Hematopoietic multipotent progenitor cell treated with erythropoietin and hydrocortisone succinate and interleukin-3 and kit ligand, for 17 days (in vitro differentiated cells): ENCODE measurements at places on chromosomes 13 and 19.
A peak's percentile ranks its signal among the peaks of the same experiment; 100 is the strongest.

- DNase-seq: no peak
Measured at GRCh38 chr19:49064768-49065611, at the start of gene NTF4. NTF4 (minus strand) TSS chr19:49064818; CDS start chr19:49061997, 2,821 bp downstream.

DNA sequence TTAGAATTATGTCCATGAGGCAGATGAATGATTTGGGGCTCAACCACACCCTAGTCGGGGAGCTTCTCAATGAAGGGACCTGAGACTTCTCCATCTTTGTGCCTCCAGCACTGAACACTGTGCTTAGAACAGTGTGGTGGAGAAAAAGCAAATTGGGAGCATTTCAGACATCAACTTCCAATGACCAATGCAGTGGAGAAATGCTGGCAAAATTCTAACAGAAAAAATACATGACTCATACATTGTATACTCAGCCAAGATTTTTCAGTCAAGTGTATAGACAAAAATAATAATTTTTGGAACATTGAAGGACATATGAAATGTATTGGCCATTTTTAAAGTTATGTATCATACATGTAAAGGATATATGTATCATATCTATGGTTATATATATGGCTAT, 134.7 kb downstream of the FGF14 start:
- no peak for DNase-seq

DNA sequence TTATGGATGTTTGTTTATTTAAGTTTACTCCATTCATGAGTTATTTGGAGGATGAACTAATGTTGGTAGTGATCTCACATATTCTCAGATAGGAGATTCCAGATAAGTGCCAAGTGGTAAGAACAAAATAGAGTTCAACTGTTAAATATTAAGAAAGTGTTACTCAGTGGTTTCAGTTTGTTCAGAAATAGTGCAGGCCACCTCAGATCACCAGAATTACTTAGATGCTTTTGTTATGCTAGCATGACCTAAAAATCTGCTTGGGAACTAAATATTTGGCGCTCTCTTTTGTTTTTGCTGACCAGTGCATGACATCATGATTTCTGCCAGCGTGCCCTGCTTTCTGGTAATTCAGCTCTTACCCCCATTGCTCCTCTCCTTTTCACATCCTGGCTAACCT, 15.6 kb downstream of the CLDN10 start:
- no peak for DNase-seq

DNA sequence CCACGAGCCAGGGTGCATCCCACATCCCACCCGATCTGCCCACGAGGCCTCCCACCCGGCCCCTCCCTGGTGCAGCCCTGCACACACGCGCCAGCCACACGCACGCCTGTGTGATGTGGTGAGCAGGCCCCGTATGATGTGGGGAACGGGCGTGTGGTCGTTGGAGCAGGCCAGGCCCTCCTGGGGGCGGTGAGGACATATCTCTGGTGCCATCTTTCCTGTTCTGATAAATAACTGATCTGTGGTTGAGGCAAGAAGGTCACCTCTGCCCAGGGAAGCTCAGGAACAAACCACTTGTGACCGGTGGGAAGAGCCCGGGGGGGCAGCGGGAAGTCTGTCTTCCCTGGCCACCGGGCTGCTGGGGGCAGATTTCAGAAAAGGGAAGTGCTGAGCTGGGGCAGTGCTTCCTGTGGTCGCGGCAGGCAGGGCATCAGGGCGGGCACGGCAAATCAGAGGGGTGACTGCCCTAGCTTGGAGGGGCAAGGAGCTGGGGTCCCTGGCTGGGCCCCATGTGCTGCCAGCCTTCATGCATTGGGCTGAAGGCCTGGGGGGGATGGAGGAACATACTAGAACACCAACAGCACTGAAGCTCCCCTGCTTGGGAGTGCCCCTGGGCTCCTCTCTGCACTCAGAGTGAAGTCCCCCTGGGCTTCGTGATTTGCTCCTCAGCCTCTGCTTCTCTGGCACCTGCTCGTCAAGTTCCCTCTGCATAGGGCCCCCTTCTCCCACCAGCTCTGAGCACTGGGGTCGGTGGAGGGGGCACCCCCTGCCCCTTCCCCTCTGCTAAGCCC, 35.2 kb upstream of the SLC7A10 start:
- no peak for DNase-seq

DNA sequence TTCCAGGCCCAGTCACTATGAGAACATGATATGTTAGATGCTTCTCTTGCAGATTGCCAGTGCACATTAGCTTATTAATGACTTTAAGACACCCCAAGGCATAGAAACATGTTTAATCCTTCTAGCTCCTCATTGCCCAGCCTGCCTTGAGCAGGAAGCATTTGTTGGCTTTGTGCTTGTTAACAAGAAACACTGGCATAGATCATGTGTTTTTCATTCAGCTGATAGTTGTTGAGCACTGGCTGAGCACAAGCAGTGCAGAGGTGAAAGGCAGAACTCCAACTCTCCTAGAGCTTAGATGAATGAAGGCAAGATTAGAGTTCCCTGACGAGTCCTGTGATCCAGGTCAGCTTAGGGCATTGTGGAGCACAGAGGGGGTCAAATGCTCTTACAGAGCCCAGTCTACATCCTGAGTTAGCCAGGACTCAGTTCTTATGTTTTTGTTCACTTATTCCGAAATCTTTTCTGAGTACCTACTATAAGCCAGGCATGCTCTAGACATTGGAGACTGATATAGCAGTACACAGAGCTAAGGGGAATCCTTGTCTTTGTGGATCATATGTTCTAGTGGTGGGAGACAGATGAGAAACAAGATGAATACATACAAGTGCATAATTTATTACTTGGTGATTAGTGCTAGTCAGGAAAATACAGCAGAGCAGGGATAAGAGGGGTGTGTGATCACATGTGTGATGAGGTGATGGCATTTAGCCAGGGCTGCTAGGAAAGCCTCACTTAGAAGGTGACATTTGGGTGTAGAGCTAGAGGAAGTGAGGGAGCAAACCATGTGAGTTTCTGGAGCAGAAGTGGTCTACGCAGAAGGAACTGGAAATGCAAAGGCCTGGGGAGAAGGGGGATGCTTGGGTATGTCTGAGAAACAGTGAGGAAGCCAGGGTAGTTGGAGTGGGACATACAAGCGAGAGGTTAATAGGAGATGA, 101.2 kb downstream of the WASF3 start:
- no peak for DNase-seq

- no peak for DNase-seq
Measured at GRCh38 chr13:45833242-45833641, 18.3 kb downstream of the SIAH3 start.

- DNase-seq: no peak
Measured at GRCh38 chr13:41049480-41050440, 11.5 kb upstream of the WBP4 start.

- peak; percentile 58 for DNase-seq
Measured at GRCh38 chr19:4523306-4524110, 5.2 kb upstream of the PLIN4 start.

DNA sequence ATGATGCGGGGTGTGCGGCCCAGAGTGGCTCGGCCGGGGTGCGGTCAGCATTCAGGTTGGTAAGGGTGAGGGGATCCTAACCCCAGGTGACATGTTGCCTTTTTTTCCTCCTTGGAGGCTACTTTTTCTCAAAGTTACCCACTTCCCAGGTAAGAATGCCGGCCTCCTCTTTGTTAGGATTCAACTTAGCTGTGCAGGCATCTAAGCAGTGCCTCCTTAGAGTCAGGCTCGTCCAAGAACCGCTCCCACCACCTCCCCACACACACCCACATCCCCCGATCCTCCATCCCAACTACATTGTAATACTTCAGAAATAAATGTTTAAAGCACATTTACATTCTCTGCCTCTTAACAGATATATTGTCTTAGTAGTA, 733 bp upstream of the ENOX1 start:
- no peak for DNase-seq

- DNase-seq: no peak
Measured at GRCh38 chr13:66322936-66323335, 907.2 kb downstream of the PCDH9 start.

GRCh38 chr19:11578258-11579142, 1.1 kb upstream of the ACP5 start:
- DNase-seq: peak; percentile 34

- no peak for DNase-seq
Measured at GRCh38 chr19:23762884-23763711, 4.4 kb upstream of the ZNF681 start.

- DNase-seq: peak; percentile 79
Measured at GRCh38 chr19:39502640-39503417, 4.1 kb downstream of the DLL3 start.

- DNase-seq: peak; percentile 36
Measured at GRCh38 chr13:75326173-75327134, 155.5 kb downstream of the TBC1D4 start.

DNA sequence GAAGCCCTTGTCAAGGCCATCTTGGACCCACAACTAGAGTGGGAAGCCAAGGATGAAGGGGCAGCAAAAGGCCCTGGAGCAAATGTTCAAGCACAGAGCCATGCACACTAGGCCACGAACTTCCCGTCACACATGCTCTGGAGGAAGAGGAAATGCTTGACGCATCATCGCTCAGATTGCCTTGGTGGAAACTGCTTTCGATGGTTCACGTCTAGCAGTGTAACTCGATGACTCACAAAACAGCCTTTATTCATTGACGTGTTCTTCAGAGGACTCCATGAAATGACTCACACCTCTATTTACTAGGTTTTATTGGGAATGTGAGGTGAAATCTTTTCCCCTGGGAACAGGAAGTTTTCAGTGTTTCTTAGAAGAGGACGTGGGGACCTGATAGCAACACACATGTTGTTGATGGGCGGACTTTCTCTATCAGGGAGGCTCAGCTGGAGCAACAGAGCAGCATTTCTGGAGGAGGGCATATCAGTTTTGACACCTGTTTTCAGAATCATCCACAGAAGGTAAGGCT, 79.8 kb upstream of the FLT1 start:
- peak; percentile 43 for DNase-seq

DNA sequence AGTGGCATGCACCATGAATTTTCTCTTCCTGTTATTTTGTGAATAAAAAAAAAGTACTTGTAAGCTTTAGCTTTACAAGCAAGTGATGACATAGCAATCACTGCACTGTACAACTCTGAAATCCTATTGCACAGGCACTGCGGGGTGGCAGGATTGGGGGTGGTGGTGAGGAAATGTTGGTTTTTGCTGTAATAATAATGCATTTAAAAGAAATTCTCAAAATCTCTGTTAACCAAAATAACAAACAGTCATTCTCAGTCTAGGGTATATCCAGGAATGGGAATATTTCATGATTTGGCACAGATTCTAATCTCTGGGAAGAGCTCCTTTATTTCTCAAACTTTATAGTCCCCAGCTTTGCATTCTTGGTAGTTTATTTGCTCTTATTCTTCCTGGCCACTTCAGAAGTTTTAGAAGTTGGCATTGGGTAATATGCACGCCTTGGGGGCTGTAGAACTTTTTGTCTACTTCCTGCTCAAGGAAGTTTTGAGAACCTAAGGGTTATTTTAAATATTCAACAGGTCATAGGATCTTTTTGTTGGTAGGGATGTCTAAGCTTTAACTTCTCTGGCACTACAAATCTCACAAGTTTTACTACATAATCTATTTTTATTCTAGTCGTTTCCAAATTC, 353.0 kb upstream of the KLF12 start:
- DNase-seq: no peak

DNA sequence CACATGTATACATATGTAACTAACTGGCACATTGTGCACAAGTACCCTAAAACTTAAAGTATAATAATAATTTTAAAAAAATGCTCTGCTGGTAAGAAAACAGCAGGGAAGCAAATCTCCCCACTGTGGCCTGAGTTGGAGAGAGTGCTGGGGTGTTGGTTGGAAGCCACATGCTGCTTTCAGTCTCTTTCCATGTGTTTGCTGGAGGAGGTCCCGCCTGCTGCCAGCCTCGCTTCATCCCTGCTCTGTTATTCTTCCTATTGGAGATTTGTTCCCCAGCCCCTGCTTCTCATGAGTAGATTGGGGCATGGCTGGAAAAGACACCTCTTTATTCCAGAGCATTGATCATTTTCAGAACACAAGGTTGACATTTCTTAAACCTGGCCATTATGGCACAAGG, 230.5 kb downstream of the FGF9 start:
- no peak for DNase-seq

DNA sequence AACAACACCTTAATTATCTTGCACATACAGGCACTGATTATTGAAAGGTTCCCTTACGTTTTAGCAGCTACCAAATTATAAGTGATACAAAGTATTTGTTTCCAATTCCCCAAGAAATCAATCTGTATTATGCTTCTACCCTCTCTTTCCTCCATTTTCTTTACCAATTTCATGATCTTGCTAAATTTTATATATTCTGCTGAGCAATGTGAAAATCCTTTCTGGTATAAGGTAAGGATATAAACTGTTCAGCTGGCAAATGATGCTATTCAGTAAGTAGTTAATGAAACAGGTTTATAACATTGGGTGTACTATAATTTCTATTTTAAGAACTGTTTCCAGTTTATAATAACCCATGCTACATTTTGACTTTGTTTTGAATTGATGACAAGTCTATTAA, 985 bp upstream of the EEF1AKMT1 start:
- no peak for DNase-seq

GRCh38 chr19:31534786-31535657, 185.8 kb upstream of the TSHZ3 start:
- DNase-seq: no peak

- DNase-seq: no peak
Measured at GRCh38 chr13:23447927-23448326, 14.4 kb upstream of the SACS start.

DNA sequence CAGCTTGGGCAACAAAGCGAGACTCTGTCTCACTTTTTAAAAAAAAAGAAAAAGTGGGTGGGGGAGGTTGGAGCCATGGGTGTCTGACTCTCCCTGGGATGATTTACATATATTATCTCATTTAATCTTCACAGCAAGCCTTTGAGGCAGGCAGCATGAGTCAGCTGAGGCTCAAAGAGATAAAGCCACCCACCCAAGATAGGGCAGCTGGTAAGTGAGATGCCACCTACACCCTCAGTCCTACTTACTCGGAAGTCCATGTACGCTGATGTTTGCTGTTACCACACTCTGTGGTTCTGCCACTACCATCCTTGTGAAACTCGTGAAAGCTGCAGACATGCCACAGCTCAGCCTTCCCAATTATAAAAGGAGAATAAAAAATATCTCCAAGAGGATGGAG, 142.0 kb upstream of the TSHZ3 start:
- DNase-seq: peak; percentile 39
